ENCODE measurements at places on chromosomes 13 and 19.

GRCh38 chr13:112837371-112838037 lies 131.5 kb upstream of the MCF2L start:
- no peak for DNase-seq

DNA sequence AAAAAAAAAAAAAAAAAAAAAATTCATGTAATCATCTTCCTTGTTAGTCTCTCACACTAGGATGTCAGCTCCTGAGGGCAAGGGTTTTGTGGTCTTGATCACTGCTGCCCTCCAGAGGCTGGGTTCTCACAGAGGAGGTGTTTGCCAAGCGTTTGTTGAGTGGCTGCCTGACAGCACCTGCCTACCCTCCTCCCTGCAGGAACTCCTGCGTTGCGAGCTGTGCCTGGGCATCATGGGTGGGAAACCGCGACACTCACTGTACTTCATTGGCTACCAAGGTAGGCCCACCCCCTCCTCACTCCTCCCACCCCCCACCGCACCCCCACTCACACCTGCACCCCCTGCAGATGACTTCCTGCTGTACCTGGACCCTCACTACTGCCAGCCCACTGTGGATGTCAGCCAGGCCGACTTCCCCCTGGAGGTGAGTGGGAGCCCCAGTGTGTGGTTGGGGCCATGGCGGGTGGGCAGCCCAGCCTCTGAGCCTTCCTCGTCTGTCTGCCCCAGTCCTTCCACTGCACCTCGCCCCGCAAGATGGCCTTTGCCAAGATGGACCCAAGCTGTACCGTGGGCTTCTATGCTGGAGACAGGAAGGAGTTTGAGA lies 8.1 kb downstream of the ATG4D start:
- no peak for DNase-seq

DNA sequence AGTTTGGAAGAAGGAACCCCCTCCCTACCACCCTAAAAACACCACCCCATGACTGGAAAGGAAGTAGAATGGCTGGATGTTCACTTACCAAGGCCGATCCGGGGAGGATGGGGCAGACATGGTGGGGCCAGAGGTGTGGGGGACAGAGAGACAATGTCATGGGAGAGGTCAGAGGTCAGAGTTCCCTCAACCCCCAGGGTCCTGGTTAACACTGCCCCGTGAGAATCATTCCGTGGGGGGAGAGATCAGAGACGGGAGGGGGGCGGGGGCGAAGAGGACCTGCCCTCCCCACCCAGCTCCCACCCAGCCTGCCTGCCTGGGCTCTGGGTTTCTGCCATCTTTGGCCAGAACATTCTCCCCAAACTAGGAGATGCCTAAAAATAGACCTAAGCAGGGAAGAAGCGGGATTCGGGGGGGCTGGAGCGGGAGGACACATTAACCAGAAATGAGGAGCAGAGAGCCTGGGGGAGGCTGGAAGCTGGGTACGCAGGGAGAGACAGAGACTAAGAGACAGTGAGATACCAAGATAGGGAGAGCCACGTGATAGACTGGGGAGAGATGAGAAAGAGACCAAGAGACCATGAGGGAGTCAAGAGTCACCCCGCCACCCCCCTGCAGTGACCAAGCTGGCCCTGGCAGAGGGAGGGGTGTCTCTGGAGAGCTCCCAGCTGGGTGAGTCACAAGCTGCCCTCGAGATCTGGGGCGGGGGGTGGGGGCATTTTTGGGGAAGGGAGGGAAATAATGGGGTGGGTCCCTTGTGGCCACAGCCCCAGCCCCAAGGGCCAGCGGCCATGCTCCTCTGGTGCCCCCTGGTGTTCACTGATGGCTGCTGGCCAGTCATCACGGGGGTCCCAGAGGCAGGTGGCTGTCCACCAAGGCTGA lies 6.1 kb upstream of the KANK2 start:
- peak; percentile 16 for DNase-seq

DNA sequence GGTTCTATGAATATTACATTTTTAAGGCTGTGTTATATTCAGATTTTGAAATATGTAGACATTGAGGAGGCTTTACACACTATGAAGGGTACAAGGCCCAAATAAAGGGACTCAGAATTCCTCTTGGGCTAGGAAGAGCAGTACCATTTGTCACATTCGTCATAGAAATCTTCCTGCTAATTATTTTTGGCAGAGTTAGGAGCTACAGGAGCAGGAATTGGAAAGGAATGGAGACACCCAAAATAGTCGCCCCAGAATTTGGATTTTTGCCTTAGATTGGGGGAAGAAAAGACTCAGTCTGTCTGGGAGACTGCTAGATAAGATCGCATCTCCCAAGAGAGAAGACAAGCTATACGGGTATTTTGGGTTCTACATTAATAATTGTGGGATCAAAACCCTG lies 176.4 kb upstream of the DACH1 start:
- no peak for DNase-seq

GRCh38 chr19:17243830-17244617 lies 1.7 kb downstream of the NR2F6 start:
- DNase-seq = no peak

DNA sequence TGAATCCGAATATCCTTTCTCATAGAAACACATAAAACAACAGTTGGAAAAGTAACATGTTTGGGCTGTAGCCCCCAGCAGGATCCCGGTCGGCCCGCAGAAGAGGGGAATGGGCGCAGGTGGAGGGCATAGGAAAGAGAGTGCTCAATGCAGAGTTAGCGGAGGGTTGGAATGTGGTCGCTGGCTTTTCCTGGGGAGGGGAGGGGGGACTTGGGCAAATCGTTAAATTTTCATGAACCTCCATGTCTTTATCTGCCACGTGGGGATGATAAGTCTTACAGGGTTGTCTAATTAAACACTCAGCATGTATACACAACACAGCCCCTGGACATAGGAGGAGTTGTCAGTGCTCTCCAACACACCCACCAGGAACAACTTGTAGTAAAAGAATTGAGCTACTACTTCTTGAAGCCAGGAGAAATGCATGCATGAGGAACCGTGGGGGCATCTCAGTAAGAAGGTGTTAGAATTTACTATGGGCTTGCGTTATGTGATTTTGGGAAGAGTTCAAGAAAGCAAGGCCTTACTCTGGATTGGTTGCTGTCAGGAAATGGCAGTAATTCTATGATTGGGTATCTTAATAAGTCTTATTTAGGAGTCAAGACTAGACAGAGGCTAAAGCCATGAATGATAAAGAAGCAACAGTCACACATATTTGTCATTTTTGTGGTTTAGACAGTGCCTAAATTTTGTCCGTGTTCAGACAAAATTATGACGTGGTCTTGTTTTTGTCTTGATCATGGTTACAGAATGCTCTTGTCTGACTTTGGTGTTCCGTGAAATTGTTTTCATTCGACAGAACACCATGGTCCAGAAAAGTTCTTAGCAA lies 671 bp upstream of the SLC46A3 start:
- DNase-seq = no peak

- no peak for DNase-seq
Measured at GRCh38 chr19:55625004-55625326, 599 bp upstream of the ZNF784 start.

GRCh38 chr13:29125191-29125933 lies 305.2 kb downstream of the MTUS2 start:
- no peak for DNase-seq

- DNase-seq = peak; percentile 79
Measured at GRCh38 chr19:16829010-16829821, at the start of gene SIN3B. SIN3B (plus strand) TSS chr19:16829398; CDS start chr19:16829421, 23 bp downstream.

GRCh38 chr19:12229990-12230389 lies 64.7 kb downstream of the ZNF44 start:
- DNase-seq = no peak

DNA sequence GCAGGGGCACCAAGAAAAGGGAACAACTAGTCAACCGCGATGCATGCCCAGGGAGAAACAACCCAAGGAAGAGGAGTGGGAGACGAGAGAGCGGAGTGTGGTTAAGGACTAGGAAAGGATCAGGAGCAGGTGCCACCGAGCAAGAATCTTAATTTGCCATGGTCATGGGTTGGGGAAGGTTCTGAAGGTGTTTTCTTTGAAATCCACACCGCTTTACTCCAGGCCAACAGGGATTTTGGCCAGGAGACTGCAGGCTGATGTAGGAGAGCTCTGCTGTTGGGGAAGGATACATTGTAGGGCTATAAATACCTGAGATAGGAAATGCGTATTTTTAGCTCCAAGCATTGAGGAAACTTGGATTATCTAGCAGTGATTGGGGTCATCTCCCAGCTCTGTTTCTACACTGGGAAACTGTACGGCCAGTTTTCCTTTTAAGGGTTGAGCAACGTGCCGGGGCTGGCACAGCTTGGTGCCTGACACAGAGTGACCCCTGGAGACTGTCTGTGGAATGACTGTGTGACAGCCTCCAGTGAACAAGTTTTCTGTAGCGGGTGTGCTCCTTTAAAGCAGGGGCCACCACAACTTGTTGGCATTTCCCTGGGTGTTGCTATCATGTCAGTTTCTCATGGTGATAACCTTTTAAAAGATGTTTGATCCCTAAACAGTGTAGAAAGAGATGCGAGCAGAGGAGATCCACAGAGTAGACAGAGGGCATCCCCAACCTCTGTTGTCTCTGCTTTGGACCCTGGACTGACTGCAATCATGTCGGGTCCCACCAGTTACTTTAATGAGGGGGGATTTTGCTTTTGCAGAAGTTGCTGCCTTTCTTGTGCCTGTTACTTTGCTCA lies 34.3 kb downstream of the ZNF536 start:
- no peak for DNase-seq

- no peak for DNase-seq
Measured at GRCh38 chr13:60410299-60410698, 13.3 kb downstream of the TDRD3 start.

DNA sequence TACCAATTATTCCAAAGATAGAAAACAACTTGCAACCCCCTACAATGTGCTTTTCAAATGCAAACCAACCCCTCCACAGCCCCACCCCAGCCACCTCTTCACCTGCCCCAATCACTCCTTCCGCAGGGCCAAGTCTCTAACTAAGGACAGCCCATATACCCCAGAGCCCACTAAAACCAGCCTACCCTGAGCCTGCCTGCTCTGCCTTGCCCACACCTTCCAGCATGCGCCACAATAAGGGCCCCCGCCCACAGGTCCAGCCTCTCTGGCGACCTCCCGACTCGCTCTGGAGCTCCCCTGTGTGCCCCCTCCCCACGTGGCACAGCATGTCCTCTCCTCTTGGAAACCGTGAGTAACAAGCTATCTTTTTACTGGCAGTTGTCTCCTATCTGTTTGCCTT lies 42.8 kb upstream of the MEDAG start:
- DNase-seq = no peak

- DNase-seq = no peak
Measured at GRCh38 chr13:49308097-49308875, 60.6 kb downstream of the CDADC1 start.

DNA sequence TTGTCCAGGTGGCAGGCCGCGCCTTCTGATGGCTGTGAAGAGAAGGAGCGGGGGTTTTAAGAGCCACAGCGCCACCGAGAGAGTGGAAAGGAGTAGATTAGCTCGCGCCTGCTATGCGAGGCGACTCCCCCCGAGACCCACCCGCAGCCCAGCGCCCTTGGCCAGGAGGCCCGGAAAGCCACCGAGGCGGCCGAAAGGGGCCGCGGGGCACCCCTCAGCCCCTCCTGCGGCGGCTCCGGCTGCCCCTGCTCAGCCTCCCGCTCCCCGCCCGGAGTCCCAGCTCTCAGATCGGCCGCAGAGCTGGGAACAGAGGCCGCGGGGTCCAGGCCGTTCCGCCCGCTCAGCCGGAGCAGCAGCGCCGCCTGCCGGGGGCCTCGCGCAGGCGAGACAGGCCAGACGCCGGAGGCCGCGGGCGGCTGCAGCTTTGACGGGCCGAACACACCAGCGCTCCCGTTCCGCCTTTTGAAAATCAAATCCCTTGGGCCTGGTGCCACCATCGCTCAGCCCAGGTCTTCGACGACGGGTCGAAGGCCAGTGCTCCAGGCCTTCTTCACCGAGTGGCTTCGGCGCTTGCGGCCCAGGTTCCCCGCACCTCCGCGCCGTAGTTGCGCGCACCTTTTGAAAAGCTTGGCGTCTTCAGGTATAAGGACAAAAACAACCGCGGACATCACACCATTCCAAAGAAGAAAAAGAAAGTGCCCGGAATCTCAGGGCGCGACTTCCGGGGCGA lies 15.3 kb downstream of the CDX2 start:
- DNase-seq = peak; percentile 37

- no peak for DNase-seq
Measured at GRCh38 chr13:44340508-44340907, 33.1 kb upstream of the SERP2 start.

- no peak for DNase-seq
Measured at GRCh38 chr13:25375727-25376358, 4.1 kb downstream of the ATP8A2 start.

GRCh38 chr13:112346899-112347229 lies 29.3 kb upstream of the SPACA7 start:
- no peak for DNase-seq

DNA sequence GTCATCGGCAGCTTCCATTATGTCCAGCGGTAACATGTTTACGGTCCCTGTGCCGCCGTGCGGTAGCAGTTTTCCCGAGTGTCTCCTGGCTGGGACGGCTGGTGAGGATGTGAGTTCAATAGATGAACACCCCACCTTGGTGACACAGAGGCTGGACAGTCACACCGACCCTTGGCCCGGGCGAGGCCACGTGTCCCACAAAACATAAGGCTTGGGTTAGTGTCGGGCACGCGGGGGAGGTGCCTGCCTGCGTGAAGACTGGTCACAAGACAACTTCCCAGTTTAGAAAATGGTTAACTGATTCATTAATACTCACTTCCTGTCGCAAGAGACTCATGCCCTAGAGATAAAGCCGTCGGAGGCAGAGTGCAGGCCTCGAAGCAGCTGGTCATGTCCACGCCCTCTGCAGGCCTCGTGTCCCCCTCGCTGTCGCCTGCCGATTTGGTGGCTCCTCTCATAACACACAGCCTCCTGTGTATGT lies 17.2 kb downstream of the RASA3 start:
- DNase-seq = no peak

DNA sequence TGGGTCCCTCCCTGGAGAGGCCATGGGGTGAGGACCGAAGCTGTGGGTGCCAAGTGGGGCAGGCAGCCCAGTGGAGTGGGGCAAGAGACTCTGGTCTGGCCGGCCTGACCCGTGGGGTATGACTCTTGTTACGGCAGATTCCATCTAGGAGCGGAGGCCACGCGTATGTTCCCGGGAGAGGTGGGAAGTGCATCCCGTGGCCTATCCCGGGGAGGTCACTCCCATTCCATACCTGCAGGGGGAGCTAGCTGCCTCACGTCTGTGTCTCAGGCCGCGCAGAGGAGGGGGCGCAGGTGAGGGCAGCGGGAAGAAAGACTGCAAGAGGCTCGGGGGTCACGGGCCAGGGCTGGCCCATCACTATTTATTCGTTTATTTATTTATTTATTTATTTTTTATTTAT lies 4.9 kb downstream of the CSNK1G2 start:
- DNase-seq = no peak

DNA sequence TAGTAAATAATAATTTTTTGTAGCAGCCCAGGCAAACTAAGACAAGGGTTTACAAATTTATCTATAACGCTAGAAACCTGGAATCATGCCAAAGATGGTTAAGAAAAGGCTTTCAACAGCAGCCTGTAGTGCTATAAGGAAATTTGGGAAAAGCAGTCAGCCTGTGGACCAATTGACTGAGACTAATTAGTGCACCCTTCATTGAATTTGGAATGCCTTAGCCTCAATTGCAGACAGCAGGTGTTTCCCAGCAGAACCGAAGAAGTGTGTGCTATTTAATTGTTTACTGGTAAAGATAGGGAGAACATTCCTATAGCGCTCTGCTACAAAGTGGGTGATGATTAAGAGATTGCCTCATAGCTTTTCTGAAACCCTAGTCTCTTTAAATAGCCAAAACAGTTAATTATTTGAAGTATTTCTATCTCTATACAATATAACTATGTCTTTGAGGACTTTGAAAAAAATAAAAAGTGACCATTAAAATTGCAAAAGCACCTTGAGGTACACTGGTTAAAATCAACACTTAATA lies 1884.3 kb upstream of the PCDH20 start:
- no peak for DNase-seq

GRCh38 chr13:77386880-77387606 lies 60.1 kb upstream of the MYCBP2 start:
- no peak for DNase-seq

Data from activated CD4-positive, CD25-positive, alpha-beta regulatory T cell (primary cell).